RWPE2 (cell line): ENCODE measurements at places on chromosomes 13 and 19.

DNA sequence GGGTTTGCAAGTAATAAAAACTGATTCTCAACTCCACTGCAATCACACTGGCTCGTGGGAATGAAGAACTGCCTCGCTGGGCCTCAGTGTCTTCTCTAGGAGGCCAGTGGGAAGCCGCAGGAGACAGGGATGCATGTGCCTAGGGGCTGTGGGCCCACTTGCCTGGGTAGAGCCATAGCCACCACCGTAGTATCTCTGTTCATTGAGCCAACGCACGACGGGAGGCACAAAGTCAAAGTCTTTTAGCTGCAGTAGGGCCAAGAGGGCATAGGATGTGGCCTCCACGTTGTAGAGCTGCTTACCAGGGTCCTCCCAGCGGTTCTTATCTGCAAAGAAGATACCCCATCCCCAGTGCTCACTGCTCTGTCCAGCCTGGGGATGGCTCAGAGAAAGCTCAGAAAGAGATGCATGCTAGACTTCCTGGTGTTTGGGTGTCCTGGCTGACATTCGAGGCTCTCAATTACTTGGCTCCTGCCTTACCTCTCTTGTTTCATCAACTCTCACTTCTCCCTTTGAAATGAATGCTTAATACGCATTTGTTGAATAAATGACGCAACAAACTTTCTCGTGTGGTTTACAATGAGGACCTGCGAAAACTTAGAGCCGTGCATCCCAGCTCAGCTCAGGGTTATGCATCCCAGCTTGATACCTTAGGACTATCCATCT is 16.1 kb upstream of the TNFSF14 start:
- DNase-seq, result no peak

DNA sequence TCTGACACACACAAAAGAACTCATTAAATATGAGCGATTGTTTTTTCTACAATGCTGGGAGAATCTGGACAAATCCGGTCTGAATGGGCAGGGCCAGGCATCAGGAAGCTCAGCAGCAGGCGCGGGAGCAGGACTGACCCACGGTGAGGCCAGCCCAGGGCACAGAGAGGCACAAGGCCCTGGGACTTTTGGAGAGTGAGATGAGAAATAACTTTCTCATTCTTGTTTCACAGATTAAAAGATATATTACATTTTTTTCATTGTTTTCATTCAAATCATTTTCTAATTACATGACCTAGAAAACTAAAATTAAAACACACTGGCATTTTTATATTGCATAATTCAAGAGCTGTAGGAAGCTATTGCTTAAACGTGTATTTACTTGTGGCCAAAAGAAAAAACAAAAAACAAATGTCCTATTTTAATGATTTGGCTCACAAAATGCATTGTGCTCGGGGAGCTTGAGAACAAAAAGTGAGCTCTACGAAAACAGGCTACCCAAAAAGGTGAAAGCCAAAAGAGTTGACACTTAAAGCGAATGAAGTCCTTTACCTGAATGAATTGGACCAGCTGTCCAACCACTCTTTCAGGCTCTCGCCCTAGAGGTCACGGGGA is 133.1 kb downstream of the TNFRSF19 start:
- no peak for DNase-seq

DNA sequence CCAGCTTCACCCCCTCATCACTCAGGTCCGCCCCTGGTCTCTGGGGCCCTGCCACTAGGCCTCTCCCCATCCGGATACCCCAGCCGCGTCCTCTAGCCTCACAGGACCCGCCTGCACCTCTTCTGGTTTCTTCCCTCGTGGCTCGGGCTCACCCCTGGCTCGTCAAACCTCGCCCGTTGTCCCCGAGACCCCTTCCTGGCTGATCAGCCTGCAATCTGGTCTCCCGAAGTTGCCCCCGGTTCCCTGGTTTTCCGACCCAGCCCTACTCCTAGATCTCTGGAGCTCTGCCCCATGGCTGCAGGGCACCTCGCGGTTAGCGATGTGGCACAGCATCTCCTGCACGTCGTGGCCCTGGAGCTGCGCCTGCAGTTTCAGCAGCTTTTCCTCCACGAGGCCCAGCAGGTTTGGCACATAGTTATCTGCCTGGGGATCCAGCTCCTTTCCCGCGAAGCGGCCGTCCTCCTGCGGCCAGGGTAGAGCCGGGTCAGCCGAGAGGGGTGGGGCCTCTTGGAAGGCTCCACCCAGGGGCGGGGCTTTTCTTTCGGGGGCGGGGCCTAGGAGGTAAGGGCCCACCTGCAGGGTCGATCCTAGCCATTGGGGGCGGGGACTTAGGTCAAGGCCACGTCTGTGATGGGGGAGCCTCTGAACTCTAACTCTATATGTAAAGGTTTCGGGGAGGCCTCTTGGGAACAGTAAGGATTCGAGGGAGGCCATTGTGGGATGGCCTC is 2.4 kb upstream of the RGL3 start:
- DNase-seq, result peak; percentile 64

DNA sequence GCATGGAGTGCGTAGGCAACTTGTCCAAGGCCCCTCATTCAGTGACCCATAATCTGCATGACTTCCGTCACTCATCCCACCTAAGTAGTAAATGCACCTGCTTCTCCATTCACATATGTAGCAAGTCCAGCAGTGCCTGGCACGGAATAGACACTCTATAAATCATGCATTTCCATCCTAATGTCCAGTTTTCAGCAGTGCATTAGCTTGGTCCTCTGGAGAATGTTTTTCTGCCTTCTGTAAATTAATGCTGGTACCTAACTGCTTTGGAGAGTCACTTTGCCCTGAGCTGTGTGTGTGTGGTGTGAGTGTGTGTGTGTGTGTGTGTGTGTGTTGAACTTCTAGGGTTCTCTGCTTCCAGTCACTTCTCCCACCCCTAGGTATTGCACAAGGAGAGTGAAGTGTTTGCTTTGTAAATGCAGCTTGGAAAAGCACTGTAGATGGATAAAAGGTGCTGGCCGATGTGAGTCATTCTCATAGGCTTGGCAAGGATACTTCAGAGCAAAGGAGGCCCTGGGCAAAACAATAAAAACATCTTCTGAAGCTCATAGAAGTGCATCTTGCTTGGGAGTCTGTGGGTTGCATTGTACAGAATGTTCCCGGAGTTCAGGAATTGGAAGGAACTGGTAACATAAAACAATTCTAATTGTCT is 181.8 kb downstream of the KATNAL1 start:
- no peak for DNase-seq

DNA sequence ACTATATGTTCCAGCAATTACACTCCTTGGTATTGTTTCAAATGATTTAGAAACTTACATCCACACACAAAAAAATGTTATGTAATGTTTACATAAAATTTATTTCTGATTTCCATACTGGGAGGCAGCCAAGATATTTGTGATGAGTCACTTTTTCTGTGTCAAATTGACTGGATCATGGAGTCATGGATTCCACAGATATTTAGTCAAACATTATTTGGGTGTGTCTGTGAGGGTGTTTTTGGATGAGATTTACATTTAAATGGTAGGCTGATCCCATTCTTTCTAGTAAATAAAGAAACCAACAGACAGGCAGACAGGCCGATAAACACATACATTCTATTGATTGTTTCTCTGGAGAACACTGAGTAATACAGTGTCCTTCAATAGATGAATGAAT is 562.8 kb downstream of the SLITRK6 start:
- no peak for DNase-seq
